Fibroblast of skin of back (primary cell): ENCODE measurements at places on chromosomes 16 and 17.

GRCh38 chr16:2919511-2920255 lies 8.0 kb downstream of the FLYWCH1 start:
- DNase-seq = peak; percentile 63

DNA sequence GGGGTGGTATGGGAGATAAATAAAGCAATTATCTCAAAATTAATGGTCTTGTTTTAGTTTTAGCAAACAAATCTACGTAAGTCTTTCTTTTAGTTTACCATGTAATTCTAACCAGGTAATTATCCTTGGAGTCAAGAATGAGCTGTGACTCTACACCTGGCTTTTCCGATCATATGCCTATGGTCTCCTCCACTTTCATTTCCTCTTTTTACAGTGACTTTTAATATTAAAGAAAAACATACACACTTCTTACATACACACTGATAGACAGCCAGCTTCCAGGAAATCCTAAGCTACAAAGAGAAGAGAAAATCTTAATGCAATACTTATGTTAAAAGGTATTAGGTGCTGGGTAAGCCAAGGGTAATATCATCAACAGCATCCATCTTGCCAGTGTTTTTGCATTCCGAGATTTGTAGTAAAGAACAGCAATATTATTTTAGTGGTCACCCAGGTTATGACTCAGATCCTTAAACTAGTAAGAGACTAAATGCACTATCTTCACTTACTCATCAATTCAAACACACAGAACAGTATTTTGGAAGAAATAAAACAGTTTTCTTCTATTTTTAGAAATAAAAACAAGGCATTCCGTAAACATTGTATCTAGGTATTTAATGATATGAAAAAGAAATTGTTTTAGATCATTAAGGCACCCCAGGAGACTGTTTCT lies 4.4 kb upstream of the IRX5 start:
- peak; percentile 89 for DNase-seq

DNA sequence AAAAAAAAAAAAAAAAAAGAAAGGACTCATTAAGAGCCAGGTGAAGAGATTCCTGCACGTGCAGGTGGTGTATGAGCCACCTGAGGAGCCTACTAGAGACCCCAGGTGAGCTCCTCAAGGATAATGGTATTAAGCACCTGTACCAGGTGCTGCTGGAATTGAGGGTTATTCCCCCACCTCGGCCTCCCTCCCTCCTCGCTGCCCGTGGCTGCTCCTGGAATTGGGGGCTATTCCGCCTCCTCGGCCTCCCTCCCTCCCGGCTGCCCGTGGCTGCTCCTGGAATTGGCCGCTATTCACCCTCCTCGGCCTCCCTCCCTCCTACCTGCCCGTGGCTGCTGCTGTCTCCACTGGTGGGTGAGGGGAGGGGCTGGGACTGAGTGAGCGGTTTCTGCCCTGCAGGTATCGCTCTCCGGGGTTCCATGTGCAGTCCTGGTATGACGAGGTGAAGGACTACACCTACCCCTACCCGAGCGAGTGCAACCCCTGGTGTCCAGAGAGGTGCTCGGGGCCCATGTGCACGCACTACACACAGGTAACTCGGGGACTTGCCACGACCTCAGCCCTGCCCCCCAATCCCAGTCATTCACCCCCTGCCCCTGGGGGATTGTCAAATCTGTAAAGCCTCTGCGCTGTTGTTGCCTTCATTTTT lies 29.3 kb downstream of the CRISPLD2 start:
- DNase-seq = no peak

DNA sequence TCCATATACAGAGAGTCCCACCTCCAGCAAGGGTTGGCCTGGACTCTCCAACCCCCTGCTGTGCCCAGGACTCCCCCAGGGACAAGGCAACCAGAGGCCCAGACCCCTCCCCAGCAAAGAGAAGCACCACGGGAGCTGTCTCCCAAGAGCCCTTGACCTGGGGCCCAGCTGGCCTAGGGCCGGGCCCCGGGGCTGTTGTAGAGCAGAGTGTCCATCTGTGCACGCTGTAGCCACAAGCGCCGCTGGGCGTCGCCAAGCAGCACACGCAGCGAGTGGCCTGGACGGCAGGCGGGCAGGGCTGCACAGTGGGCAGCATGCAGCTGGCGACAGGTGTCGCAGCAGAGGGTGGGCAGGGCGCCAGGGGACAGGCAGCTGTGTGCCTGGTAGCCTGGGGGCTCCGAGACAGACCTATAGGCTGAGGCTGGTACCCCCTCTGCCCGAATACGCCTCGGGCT lies 4.3 kb downstream of the SPATA2L start:
- no peak for DNase-seq

DNA sequence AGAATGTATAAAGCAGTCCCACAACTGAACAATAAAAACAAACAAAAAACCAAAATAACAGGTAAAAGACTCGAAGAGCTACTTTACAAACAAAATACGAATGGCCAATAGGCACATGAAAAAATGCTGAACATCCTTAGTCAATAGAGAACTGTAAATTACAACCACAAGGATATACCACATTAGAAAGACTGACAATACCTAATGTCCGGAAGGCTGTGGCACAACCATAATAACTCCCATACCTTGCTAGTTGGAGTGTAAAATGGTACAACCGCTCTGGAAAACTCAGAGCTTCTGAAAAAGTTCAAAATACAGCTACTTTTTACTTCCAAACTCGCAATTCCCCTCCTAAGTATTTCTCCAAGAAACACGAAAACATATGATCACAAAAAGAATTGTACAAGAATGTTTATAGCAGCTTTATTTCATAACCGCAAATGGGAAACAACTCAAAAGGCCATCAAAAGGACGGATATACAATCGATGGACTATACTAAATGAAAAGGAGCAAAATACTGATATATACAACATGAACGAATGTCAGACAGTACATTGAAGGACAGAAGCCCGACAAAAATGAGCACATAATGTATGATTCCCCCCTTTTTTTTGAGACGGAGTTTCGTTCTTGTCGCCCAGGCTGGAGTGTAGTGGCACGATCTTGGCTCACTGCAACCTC lies 2.3 kb downstream of the TP53 start:
- no peak for DNase-seq

DNA sequence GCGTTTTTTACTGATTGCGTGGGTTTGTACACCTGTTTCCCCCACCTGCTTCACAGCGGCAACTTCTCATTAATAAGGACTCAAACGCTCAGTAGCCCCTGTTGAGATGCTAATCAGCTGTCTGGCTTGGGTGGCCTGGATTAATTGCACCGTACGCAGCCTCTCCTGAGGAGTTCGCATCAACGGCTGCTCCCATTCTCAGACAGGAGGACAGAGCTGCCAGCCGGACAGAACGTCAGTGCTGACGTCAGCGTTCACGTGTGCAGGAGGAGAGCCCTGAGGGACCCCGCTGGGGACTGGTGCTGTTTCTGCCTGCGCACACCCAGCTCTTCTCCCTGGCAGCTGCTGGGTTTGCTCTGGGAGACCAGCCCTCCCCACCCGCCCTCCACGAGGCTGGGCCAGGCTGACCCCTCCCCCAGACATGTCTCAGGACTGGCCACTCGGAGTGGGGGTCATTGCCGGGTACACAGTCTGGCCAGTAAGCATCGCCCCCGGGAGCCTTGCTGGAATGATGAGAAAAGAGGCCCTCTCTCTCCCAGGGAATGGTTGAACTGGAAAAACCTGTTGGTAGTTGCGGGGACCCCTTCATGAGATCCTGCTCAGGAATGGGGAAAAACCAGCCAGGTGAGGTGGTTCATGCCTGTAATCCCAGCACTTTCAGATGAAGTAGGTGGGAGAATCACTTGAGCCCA lies 5.7 kb upstream of the BANP start:
- DNase-seq = peak; percentile 24

GRCh38 chr17:65930140-65930730 lies 261.7 kb downstream of the CEP112 start:
- DNase-seq = peak; percentile 68

GRCh38 chr17:51076821-51077220 lies 43.8 kb downstream of the SPAG9 start:
- DNase-seq = no peak

DNA sequence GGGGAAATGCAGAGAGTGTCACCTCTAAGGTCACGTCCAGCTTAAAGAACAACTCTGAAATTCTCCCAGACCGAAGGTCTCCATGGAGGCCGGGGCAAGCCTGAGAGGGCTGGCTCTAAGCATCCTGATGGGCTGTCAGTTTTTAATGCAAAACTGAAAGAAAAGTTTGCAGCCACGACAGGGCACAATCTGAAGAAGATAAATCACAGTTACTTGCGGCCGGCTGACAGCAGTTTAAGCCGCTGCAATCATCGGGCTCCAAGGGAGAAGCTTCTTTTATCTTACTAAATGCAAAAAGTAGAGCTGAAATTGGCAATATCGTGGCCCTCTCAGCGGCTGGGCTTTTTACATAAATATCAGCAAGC lies 168.8 kb downstream of the CYLD start:
- no peak for DNase-seq

DNA sequence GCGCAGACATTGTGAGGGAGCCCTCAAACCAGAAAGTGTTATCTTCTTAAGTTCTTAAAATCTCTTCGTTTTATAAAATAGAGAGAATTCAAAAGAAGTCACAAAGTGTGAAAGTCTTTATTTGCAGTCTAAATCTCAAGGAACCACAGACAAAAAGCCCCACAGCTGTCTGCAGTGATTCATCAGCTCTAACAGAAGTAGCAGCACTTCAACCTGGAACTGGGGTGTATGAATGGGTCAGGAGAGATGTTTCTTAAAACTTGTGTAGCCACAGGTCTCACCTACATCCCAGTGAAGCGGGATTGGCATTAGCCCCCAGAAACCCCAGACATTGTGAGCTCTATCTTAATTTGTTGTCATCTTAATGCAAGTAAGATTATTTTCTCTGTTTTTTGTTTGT lies 61.1 kb downstream of the CDYL2 start:
- no peak for DNase-seq

GRCh38 chr17:81405411-81405872 lies 10.2 kb downstream of the BAHCC1 start:
- peak; percentile 95 for DNase-seq

- peak; percentile 1 for DNase-seq
Measured at GRCh38 chr16:9225527-9226316, 134.3 kb downstream of the HAPSTR1 start.

DNA sequence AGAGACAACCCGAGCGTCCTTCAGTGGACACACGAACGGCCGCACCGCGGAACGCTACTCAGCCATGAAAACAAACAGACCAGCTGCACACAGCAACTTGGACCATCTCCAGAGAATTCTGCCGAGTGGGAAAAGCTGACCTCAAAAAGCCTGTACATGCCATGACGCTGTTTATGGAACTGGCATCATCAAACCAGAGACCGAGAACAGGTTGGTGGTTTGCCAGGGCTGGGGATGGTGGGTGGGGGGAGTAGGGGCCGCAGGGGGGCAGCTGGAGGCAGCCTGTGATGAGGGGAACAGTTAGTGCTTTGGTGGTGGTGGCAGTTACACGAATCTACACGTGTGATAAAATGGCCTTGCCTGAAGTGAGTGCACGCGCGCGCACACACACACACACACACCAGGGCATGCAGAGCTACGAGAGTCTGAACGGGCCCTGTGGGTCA lies 169.8 kb downstream of the LAT start:
- DNase-seq = no peak

GRCh38 chr17:75980188-75981018 lies 1.4 kb downstream of the TEN1 start:
- peak; percentile 2 for DNase-seq
